ENCODE measurements at places on chromosomes 7 and 10.

- DNase-seq: peak; percentile 1
These were observed 4.2 kb downstream of the MKX start for GRCh38 chr10:27741173-27742091.

DNA sequence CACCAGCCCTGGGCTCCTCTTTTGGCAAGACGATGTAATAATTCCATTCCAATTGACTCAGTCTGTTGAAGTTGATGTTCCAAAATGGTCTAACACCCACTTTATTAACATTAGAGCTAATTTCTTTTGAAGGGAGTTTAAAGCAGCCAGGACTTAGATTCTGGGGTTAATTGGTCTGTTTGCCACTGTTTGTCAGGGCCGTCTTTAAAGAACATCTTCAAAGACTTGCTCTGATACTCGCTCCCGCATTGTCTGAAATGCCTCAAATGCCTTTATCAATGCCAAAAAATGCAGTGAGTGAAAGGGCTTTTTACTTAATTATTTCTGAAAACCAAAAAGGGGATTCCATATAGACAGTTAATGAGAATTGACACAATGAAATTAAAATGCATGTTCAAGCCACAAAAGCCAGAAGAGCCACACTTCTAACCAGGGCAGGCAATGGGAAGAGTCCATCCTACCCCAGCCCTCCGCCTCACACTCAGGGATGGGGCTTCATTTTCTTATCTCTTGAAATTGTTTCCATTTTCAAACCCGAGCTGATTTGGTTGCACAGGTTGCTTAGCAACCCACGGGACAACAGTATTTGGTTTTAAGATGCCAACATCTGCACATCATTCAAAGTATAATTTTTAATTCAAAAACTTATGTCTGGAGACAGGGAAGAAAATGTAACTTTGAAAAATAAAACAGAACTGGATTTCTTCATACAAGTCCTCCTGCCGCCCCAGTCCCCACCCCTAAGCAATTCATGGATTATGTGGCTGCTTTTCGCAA, 163.0 kb downstream of the FGFR2 start:
- no peak for DNase-seq

DNA sequence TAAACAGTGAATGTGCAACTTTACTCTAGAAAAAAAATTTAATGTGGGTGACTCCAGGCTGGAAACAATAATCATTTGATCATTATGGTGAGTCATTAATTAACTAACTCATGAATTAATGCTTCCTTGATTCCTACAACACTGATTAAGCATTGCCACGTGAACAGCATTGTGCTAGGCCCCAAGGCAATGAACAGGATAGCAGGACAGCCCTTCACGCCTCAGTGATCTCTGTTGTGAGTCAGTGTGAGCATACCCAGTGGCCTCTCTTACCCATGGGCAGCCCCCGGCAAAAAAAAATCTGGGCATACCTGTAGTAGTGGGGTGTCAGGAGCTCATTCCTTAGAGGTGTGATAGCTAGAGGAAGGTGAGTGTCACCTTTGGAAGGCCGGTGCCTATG, 76.0 kb downstream of the DENND2A start:
- no peak for DNase-seq

- peak; percentile 26 for DNase-seq
These were observed 746 bp upstream of the MRPS16 start for GRCh38 chr10:73253225-73253555.

- DNase-seq: no peak
These were observed 2.5 kb downstream of the TNKS2 start for GRCh38 chr10:91800756-91801155.

DNA sequence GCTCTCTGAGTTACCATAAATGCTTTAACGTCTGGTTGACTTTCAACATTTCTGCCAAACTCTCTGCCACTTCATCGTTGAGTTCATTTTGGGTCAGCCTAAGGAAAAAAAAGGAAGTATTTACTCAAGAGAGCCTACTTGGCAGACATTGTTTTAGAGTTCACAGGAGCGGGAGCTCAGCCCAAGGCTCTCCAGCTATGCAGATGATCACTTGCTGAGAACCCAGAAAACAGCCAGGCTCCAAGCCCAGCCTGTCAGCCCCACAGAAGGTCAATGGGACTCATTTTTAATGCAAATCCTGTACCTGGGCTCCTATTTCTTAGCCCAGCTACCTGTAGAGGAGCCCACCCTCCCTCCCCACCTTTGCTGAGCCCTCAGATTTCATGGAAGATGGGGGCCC, 45.5 kb downstream of the NOD1 start:
- DNase-seq: no peak

DNA sequence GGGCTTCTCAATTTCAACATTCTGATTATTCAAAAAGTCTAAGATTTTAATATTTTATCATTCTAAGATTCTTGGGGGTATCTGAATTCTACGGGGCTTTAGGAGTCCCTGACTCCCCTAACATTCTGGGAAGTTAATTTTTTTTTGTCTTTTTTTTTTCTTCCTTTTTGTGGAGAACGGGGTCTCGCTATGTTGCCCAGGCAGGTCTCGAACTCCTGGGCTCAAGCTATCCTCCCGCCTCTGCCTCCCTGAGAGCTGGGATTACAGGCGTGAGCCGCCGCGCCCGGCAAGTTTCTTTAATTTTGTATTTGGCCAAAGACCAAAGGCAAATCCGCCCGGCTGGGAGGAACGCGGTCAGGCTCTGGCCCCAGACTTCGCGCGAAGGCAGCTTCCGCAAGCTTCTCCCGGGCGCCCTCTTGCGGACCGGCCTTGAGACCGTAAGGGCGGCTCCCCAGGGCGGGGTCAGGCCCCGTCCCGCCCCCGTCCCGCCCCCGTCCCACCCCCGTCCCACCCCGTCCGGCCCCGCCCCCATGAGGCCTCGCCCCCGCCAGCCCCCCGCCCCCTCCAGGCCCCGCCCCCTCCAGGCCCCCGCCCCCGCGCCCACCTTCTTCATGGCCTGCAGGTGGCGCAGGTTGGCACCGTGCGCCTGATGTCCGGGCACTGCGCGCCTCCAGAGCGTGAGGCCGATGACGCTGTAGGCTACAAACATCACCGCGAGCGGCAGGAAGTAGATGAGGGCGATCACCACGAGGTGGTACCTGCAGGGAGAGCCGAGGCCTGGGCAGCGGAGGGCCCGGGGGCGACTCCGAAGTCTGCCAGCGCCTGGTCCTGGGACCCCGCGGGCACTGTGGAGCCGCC, 8.2 kb downstream of the TACR2 start:
- peak; percentile 94 for DNase-seq

GRCh38 chr7:36438211-36438610, 48.5 kb downstream of the ANLN start:
- DNase-seq: no peak

DNA sequence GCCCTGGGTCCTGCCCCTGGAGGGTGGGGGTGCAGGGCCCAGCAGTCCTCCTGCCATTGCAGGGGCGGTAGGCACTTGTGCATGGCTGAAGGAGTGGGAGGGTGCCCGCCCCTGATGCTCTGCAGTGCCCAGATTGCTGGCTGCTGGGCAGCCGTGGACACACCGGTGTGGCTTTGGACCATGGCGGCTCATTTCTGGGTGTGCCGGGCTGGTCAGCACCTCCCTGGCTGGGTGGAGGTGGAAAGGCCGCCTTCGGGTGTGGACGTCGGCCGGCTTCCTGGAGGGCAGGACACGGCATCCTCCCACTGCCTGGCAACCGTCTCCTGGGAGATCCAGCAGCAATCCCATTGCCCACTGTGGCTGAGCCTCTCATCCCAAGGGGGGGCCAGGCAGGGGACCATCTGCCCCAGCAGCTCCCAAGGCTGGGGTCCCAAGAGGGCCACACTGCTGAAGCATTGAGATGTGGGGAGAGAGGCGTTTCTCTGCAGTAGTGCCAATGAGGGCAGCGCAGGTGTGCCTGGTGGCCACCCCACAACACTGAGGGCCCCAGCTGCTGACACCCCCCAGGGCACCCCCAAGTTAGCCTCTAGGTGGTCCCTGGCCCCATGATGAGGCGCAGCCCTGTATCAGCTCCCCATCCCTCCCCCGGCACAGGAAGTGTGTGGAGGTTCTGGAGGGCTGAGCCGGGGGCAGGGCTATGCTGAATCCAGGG, 12.9 kb downstream of the TTYH3 start:
- no peak for DNase-seq

- DNase-seq: no peak
These were observed 84.6 kb downstream of the CH25H start for GRCh38 chr10:89122433-89123051.

- no peak for DNase-seq
These were observed 90.5 kb upstream of the ARMC3 start for GRCh38 chr10:22837351-22837750.

DNA sequence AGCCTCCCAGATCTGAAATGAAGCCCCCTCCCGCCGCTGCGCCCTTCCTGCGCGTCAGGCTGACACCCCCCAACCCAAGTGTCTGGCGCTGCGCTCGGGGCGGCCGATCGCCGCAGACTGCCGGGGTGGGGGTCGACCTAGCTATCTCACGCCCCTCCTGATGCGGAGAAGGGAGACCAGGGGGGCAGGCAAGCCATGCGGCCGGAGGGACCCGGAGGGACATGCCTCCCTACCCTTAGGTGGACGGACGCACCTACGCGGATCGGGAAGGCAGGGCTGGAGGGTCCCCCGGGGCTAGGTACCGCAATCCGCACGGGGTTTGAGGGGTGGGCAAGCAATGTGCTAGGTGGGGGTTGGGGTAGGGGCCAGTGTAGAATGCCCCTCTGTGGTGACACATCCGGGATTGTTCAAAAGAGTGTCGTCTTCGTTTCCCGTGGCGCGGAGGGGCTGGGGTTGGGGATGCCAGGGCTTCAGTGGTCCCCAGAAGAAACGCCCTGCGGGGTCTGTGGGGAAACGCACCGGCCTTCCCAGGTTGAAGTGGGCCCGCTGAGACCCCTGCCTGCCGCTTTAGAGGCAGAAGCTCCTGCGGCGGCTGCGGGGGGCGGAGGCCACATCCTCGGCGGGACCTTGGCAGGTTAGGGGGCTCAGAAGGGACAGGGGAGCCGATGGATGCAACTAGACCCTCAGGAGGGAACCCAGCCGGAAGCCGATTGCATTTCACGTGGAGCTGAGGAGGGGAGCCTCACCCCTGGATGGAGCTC, 913 bp downstream of the ADCYAP1R1 start:
- DNase-seq: no peak

GRCh38 chr7:6442114-6442513, 5.6 kb downstream of the DAGLB start:
- no peak for DNase-seq

DNA sequence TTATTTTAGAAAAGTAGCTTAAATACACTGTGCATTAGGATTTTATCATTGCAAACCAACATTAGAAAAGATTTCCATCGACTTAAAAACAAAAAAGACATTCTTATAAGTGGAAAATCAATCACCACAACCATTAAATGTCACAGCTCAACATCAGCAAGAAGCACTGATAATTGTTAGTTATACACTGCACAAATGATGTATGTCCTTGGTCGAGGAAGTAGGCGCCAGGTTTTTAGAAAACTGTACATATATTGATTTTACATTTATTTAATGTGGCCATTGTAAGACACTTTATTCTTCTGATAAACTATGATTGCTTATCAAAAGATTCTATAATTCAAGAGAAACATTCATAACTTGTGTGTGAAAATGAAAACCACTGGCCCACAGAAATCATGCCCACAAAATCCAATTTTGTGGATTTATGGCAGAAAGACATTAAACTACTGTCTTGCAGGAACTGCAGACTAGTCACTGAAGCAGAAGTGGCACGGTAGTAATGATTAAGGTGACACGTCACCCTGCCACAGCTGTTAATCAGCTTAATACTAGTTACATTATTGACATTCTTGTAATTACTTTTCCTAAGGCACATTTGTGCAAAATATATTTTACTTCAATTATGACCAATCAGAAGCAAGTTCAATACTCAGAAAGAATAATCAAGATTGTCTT, 79.4 kb downstream of the VPS41 start:
- DNase-seq: no peak

GRCh38 chr10:125156196-125156595, 4.2 kb downstream of the CTBP2 start:
- no peak for DNase-seq

DNA sequence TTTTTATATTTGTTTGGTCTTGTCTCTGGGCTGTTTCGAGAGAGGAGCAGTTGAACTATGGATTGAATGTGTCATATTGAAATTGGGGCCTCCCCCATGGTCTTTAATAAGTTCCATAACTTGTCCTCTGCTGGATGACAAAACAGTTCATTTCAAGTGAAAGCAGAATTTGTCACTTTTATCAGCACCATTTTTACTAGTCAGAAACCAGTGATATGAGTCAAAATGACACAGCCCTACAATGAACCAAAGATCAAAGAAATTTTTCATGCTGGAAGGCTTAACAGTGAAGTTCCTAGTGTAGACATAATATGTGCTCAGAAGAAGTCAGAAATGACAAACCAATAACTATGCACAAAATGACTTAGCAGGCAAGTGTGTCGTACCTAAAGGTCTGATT, 133.6 kb upstream of the VWC2 start:
- DNase-seq: no peak

GRCh38 chr10:44979281-44980191, 927 bp upstream of the DEPP1 start:
- no peak for DNase-seq

DNA sequence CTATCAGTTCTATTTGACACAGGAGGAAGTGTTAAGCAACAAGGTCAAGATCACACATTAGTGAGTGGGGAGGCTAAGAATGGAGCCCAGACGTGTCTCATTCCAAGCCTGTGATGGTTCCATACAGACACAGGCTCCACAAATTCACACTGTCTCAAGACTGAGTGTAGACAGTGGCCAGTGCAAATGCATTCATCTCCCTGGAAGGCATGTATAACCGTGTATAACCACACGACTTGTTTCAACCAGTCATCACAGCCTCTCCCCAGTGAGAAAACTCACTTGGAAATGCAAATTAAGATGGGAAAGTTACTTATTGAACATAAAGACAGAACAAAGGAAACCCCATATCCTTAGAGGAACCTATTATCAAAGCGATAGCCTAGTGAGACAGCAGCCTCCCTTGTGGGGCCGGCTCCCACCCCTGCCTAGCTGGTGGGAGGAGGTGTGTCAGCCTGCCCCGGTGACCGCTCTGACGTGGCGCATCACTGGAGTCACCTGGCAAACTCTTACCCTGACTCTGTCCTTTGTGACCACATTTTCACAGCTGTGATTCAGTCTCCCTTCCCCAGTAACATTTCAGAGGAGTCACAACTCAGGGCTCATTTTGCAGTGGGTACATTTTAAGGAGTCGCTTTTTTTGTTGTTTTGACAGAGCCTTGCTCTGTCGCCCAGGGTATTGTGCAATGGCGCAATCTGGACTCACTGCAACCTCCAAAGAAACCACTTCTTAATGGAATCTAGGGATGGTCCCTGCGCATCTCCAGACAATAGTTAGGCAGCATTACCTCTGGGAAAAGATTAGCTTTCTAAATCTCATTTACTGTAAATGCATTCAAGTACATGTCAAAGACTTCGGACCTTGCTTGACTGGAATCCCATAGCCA, 126.6 kb upstream of the PARD3 start:
- DNase-seq: no peak

GRCh38 chr7:123208793-123209192, 9.0 kb upstream of the SLC13A1 start:
- no peak for DNase-seq
